ENCODE measurements at places on chromosomes 4 and X.

DNA sequence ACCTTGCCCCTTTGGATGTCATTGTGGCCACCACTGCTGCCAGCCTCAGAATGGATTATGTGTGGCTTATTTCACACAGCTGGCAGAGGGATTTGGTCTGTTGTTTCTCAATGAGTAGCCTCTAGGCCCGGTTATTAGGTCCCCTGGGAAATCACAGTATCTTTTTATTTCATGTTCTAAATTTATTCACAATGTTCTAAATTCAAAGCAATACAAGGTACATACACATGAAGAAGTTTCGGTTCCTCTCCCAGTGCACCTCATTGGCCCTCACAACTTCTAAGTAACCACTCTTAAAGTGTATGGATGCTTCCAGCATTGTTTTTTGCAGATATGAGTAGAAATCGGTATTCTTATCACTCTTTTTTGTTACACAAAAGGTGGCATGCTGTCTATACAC is 262.7 kb downstream of the RCHY1 start:
- no peak for DNase-seq

- no peak for DNase-seq
Observed at GRCh38 chr4:114601304-114602052, 2.9 kb downstream of the UGT8 start.

- no peak for DNase-seq
Observed at GRCh38 chr4:170307182-170307581, 217.4 kb upstream of the AADAT start.

- no peak for DNase-seq
Observed at GRCh38 chr4:181677201-181677600, 566.0 kb upstream of the TENM3 start.

DNA sequence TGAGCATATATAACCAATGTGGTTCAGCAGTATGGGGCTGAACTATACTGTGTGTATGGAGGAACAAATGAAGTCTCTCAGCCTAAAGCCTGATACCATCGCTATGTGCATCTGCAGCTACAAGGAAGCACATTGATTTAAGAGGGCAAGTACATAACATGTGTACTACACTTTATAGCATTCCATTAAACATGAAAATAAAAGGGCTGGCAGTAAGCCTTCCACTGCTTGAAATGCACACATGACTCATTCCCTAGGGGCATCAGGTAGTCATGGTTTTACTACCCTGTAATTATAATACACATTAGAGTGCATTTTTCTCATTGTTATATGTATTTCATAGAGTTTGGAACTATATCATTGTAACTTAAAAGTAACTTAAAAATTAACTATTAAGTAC is 51.2 kb downstream of the SMARCA1 start:
- no peak for DNase-seq

GRCh38 chrX:146615628-146616348 is 193.8 kb upstream of the CXorf51B start:
- DNase-seq: no peak

DNA sequence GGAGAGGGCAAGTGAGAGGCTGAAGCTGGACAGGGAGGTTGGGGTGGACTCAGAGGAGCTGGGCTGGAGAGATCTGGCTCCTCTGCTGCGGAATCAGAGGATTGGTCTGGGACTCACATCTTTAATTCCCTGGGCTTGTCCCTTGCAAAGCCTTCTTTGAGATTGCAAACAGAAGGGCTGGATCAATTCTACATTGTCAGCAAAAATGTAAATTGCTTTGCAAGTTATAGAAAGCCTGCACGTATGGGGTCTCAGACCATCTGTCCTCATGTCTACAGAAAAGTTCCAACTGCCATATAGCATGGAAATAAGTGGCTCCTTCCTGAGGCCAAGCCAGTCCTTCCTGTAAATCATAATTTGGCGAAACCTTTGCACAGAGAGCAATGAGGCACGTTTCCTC is 449.6 kb downstream of the UBE2NL start:
- DNase-seq: no peak

DNA sequence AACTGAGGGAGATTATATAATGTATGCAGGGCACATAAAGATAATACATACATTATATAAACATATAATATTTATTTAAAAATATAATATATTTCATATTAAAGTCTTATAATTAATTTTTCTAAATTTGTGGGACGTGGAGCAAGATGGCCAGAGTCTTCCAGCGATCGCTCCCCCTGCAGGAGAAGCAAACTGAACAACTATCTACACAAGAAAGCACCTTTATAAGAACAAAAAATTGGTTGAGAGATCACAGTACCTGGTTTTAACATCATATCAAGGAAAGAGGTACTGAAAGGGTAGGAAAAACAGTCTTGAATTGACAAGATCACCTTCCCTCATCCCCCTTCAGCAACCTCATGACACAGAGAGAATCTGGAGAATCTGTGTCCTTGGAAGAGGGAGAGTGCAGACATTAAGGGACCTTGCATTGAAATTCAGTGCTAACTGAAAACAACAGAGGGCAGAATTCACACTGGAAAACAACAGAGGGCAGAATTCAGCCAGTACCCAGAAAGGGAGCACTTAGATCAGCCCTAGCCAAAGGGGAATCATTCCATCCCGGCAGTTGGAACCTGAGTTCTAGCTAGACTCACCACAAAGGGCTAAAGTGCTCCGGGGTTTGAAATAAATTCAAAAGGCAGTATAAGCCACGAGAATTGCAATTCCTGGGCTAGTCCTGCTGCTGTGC is 262.5 kb upstream of the NDST3 start:
- no peak for DNase-seq

- no peak for DNase-seq
Observed at GRCh38 chr4:183264614-183265013, 55.5 kb downstream of the CLDN22 start.

GRCh38 chr4:141657550-141658250 is 21.3 kb downstream of the IL15 start:
- no peak for DNase-seq

- no peak for DNase-seq
Observed at GRCh38 chr4:81256059-81256970, 41.3 kb upstream of the PRKG2 start.

DNA sequence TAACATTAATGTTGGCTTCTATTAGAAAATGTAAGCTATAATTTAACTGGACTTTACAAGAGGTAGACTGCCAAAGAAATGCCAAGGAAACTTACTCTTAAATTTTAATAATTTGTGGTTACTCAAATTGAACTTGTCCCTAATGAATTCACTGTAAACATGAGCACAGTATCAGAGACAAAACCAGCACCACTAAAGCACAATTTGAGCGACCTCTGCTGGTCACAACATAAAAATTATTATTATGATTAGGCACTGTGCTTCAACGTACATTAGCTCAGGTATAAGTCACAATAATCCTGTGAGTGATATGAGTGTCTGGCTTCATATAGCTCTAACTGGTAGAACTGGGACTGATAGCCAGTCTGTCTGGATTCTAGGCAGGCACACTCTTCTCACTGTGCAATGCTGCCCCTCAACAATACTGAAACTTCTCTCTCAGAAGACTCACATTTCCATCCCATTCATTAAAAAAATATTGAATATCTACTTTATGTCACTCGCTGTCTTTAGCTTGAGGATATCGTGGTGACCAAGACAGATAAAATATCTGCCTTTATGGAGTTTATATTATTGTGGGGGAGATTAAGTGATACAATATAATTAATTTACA is 8.0 kb downstream of the NUDT6 start:
- no peak for DNase-seq

GRCh38 chr4:1992468-1993168 is 16.2 kb downstream of the NELFA start:
- DNase-seq: no peak

GRCh38 chr4:105022811-105023667 is 123.6 kb upstream of the TET2 start:
- no peak for DNase-seq

- DNase-seq: no peak
Observed at GRCh38 chr4:140755774-140756318, 339 bp downstream of the TBC1D9 start.

- peak; percentile 6 for DNase-seq
Observed at GRCh38 chr4:41832961-41833360, 84.4 kb upstream of the PHOX2B start.

GRCh38 chr4:139175646-139176301 is 1.2 kb downstream of the ELF2 start:
- DNase-seq: no peak

- DNase-seq: no peak
Observed at GRCh38 chr4:53068755-53069330, 206.7 kb downstream of the RASL11B start.

DNA sequence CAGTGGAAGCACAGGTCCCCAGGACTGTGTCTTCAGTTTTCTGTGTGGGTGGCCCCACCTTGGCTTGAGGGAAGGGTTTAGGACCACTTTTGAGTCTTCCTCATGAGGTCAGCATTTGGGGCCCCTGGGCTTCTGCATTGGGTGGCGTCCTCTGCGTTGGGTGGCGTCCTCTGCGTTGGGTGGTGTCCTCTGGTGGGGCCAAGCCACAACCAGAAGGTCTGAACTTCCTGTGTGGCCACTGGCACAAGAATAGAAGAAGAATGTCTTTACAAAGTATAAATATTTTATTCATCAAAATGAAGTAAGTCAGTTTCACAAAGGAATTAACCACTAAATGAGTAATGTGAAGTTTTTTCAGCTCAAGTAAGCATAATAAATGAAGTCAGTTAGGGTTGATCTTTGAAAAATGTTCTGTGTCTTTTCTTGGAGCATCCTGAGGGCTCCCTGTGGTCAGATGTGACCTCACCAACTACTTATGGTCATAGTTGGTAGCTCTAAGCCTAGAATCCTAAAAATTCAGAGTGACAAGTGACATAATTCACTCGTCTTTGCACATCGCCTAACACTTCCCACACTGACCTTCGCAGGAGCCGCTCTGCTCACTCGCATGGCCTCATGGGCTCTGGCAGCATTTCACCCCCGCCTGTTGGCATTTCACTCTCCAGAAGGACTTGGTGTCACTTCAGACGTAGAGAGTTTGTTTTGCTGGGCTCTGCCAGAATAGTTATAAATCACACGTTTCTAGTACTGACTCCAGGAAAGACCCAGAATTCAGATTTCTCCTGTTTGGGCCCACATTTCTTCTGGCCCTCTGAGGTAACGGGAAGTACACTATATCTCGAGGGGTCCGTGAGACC is 39.0 kb upstream of the HGFAC start:
- DNase-seq: no peak

GRCh38 chr4:5757954-5758353 is 47.0 kb downstream of the EVC start:
- DNase-seq: no peak

GRCh38 chrX:109389917-109390316 is 92.0 kb downstream of the GUCY2F start:
- DNase-seq: no peak

- no peak for DNase-seq
Observed at GRCh38 chr4:182063651-182064050, 179.6 kb upstream of the TENM3 start.

DNA sequence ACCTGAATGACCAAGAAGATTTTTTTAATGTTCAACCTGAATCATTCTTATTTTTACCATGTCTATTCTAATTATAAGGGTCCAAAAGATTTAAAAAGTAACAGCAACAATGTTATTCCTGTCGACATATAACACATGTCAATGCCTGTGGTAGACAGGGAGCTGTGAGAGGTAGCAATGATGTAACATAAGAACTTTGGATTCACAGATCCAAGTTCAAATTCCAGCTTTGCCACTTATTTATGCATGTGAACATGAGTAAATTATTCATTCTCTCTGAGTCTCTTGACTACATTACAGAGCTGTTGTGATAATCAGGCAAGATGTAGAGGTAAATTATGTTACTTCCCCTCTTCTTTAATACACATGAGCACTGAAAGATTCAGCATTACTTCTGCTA is 54.5 kb downstream of the KLHL8 start:
- DNase-seq: no peak

GRCh38 chr4:173024203-173024602 is 144.4 kb upstream of the GALNT7 start:
- no peak for DNase-seq

GRCh38 chrX:104130808-104131207 is 18.5 kb downstream of the ZCCHC18 start:
- no peak for DNase-seq

GRCh38 chr4:139619644-139620043 is 46.0 kb upstream of the MGST2 start:
- no peak for DNase-seq

DNA sequence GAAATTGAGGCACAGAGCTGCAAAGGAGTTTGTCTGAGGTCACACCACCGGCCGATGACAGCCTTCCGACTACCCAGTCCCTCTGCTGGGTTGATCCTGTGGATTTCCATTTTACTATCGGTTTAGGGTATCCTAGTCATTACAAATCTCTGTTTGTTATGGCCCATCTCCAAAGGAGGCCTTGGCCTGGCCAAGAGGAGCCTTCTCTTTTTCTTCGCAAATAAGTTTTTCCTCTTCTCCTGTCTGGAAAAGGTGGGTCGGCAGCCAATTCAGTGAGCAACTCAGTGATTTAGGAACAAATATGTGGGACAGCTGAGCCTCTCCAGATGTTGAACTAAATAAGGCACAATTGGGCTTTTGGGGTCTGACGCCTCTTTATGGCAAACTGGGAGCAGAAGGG is 169.2 kb upstream of the RBPJ start:
- DNase-seq: no peak

GRCh38 chr4:137661693-137662092 is 129.4 kb upstream of the PCDH18 start:
- DNase-seq: no peak

- DNase-seq: no peak
Observed at GRCh38 chrX:50805276-50805675, 8.7 kb downstream of the SHROOM4 start.

- peak; percentile 52 for DNase-seq
Observed at GRCh38 chr4:107757283-107757682, 37.2 kb upstream of the PAPSS1 start.

DNA sequence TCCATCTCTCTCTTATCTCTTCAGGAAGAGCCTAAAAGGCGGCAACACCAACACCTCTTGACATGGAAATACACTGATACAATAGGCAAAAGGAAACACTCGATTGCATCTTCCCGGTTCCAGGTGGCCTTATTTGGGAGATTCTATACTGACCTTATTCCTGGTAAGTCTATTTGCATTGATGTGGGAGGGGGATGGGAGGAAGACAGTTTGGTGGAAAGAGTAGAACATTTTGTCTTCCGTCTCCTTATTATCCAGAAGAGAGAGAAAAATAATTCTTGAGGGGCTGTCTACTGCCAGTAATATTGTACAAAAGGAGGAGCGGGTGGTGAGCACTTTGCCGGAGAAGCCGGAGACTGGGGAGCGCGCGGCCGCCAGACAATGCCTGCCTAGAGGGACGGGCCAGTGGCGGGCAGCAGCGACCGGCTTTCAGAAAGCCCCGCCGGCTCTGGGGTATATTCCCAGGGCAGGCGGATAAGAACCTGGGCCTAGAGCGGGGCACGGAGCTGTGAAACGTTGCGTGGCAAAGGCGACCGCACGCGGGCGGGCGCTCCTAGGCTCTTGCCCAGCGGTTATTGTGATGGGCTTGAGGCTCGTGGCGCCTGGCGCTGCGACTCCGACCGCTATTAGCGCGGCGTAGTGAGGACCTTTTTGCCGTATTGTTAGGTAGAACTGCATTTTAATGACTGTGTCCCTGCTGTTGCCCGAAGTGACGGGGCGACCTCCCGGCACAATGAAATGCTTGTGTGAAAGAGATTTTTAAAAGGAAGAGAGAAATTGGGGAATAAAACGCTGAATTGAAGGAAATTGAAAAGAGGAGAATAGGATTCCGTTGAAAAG is 518 bp downstream of the PRDM8 start:
- DNase-seq: no peak

- DNase-seq: peak; percentile 94
Observed at GRCh38 chr4:17664755-17665154, 50.3 kb downstream of the MED28 start.
